ENCODE measurements at places on chromosomes 5 and 9.

DNA sequence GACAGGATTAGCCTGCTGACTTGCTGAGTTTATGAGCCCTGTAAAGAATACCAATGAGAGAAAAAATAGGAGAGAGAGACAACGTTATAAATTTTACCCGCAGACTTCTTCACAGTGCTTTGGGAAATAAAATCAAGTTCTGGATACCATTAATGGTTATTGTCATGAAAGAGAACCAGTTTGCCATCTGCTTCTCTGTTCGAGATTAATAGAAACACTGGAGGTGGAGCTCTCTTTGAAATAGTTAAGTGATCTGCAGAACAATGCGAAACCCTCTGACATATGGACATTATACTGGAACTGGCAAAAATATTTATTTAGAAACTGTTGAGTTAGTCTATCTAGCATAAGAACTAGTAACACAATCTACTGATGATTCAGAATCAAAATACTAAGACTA lies 500.7 kb downstream of the CDH12 start:
- no peak for DNase-seq

DNA sequence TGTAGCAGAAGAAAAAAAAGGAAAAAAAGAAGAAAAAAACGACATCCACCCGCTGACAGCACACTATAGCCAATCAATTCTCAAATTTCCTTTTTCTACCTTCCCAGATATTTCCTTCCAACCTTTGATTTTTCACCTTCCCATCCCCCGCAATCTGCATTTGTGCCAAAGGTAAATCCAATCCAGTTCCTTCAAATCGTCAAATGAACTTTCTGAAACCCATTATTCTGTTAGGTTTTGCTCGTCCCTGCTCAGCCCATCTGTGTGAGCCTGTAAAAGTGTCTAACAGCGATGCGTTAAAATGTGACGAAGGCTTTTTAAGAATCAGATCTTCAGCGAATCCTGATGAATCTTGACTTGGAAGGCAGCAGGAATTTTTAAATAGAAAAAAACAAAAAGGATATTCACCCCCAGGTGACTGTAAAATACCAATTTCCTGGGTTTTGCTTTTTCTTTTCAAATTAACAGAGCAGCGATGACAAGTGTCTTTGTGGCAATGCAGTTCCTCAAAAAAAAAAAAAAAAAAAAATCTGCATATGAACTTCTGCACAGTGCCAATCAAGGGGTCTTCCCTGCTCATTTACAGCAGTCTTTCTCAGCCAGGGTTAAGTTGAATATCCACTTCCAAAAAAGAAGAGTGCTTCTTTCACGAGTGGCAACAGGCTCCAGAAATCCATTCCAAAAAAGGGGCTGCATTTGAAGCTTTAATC lies 367 bp upstream of the SHC3 start:
- DNase-seq, result no peak

GRCh38 chr9:95752129-95752731 lies 123.3 kb upstream of the ERCC6L2 start:
- DNase-seq, result no peak

- no peak for DNase-seq
Measured at GRCh38 chr5:33474004-33474403, 33.2 kb downstream of the TARS1 start.

All from stimulated activated CD8-positive, alpha-beta memory T cell treated with anti-CD3 and anti-CD28 coated beads, Interleukin-7, amount 100 ng/mL, for 1 hour (primary cell).